ENCODE measurements at places on chromosomes 16 and 17. TPM values are rescaled to one million over a fixed set of nuclear protein-coding genes. Genes with fewer than 3 reads are reported as not detected.

Gene ABR
- total RNA-seq, result 58.5 TPM

Gene CACNG1
- total RNA-seq, result not detected

Gene GPR179
- 0.17 TPM for total RNA-seq

Gene OTOP3
- total RNA-seq, result not detected

Gene FNDC8
- not detected for total RNA-seq

Gene OR3A3
- total RNA-seq, result not detected

Gene PRRT2
- total RNA-seq, result 4.0 TPM

DNA sequence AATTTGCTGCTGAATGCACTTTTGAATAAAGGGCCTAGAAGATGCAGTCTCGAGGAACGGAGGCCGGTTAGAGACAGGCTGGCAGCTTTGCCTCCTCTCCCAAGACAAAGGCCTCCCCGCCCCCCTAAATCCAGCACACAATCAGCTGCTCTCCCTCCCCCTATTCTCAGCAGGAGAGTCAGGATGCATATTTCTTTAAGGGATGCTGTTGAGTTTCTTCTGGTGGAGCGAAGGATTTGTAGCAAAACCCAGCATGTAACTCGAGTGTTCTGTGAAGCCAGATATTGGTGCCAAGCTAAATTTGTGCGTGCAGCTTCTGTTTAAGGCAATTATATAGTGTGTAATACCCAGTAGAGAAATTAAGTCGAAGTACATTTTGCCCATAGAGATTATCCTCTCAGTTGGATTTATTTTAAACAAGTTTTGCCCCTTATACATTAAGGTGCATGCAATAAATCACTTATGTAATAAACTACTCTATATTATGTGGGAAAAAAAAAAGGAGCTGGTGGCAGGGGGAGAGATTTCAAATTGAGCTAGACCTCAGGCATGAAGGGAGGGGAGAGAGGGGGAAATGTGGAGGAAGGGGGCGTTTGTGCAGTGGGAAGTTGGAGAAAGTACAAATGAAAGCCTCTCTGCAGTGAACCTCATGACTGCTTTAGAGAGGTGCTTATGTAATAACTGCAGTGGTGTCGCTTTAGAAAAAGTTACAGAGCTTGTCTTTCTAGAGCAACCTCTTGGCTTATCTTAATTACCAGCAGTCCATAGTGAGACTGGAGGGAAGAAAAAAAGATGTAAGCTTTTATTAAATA lies 599.2 kb downstream of the MAF start:
- H3K27me3 ChIP-seq, result 0 out of 2 replicates have a peak, but pooled peaks cover 3% of the 10 kb centered on the region

DNA sequence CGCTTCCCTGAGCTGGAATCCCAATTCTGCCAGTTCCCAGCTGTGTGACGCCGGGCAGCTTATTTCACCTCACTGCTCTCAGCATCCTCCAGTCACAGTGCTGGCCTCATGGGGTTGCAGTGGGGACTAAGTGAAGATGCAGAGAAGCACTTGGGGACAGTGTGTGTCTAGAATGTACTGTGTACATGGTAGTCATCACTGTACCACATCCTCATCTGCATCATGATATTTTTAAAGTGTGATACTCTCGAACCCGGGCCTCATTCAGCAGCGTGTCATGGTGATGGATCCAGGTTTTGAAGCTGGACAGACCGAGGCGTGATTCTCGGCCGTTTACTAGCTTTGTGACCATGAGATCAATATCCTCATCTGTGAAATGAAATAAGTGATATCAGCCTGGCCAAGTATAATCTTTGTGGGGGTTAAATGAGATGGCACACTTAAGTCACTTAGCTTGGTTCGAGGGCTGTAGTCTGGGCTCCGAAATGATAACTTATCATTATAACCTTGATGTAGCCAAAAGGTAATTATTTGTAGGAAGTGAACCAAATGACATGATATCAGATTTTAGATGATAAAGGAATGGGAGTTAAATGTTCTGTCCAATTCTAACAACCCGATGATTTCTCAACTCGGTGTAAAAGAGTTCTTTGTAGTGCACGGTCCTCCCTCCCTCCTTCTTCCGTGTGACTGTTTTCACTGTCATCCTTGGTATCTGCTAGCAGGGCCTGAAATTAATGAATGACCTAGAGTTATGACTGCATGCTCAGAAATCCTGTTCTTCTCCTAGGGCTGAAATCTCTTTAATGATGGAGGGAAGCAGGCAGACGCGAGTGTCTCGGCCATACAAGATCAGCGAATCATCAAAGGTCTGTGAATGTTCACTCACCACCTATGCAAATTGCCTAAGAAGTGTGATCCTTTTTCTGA lies 2.0 kb downstream of the KLHL36 start:
- no peak overlapping the region for H3K4me3 ChIP-seq
- no peak overlapping the region for H3K27ac ChIP-seq

GRCh38 chr16:25124503-25124902 lies 13.0 kb downstream of the LCMT1 start:
- H3K27ac ChIP-seq, result no peak overlapping the region
- peaks cover 7% of the 10 kb centered on the region for H3K36me3 ChIP-seq
- no peaks in the 10 kb centered on the region for H3K27me3 ChIP-seq
- no peak overlapping the region for H3K4me3 ChIP-seq

DNA sequence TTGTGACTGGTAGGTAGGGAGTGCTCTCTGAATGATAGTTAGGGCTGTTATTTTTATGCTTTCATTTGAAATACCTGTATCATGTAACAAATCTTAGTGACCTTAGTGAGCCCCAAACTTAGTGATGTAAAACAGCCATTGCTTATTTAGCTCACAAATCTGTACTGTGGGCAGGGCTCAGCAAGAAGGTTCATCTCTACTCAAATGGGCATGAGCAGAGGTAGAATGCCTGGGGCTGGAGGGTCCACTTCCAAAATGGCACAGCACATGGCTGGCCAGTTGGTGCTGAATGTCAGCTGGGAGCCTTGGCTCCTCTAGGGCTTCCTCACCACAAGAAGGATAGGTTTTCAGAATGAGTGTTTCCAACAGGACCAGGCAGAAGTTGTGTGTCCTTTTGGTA lies 49.3 kb upstream of the FOXF1 start:
- H3K27ac ChIP-seq, result no peak overlapping the region
- no peak overlapping the region for H3K4me3 ChIP-seq
- DNase-seq, result no peak
- peaks cover 35% of the 10 kb centered on the region for H3K27me3 ChIP-seq
- H3K4me1 ChIP-seq, result no peaks in the 10 kb centered on the region
- no peaks in the 10 kb centered on the region for H3K36me3 ChIP-seq

DNA sequence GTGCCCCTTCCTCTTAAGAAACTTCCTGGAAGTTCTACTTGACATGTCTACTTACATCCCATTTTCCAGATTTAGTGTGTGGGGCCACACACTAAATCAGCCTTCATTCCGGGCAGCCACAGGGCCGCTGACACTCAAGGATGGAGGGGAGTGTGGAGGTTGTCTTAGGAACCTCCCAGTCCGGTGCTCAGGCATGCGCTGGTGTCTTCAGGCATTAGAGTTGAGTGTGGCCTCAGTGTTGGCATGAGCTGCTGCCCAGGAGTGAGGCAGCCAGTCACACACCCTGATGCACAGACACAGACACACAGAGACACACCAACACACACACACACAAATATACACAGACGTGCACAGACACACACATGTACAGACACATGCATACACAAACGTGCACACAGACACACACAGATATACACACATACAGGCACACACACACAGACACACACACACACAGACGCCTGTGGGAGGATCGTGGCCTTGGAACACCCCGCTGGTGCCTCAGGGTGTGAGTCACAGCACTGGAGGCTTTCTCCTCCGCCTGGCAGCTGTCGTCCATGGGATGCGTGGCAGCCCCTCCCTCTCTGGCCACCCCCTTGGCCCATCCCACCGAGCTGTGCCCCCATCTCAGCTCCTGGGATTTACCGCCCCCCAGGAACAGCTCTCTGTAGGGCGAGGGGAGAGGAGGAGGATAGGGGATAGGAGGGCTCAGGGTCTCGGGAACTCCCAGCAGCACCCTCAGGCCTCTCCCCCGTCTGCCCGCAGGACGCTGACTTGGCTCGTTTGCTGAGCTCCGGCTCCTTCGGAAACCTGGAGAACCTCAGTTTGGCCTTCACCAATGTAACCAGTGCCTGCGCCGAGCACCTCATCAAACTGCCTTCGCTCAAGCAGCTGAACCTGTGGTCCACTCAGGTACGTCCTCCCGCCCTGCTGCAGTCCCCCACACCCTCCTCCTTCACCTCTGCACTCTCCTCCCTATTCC lies 75.6 kb upstream of the PLCG2 start:
- H3K36me3 ChIP-seq, result peaks cover 10% of the 10 kb centered on the region
- H3K27ac ChIP-seq, result peak overlapping the region; percentile 1
- DNase-seq, result peak; percentile 26
- no peaks in the 10 kb centered on the region for H3K27me3 ChIP-seq
- peaks cover 65% of the 10 kb centered on the region for H3K4me1 ChIP-seq

DNA sequence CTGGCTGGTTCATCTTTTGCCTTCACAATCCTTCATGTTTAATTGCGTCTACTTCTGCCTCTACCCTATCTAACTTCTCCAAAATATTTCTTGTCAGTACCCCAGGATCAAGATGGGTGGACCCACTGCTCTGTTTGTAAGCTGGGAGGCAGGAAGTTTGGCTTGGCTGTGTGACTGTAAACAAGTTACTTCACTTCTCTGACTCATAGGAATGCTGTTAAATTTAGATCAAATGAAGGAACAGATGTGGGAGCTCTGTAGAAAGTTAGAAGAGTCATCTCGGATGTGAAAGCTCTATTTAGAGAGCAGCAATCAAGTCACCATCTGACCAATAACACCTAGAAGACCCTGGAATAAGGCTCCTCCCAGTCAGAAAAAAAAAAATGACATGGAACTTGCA lies 55.2 kb upstream of the MRTFB start:
- no peaks in the 10 kb centered on the region for H3K27me3 ChIP-seq
- no peak for DNase-seq
- H3K4me3 ChIP-seq, result no peak overlapping the region
- no peak overlapping the region for H3K27ac ChIP-seq
- no peaks in the 10 kb centered on the region for H3K36me3 ChIP-seq
- H3K4me1 ChIP-seq, result peaks cover 7% of the 10 kb centered on the region

- H3K27ac ChIP-seq, result no peak overlapping the region
- H3K4me3 ChIP-seq, result no peak overlapping the region
- DNase-seq, result no peak
These were observed 255.5 kb downstream of the PRKCA start for GRCh38 chr17:66557886-66558285.

- no peak overlapping the region for H3K27ac ChIP-seq
- no peak for DNase-seq
- no peaks in the 10 kb centered on the region for H3K27me3 ChIP-seq
- no peak overlapping the region for H3K4me3 ChIP-seq
These were observed 3.6 kb downstream of the GSE1 start for GRCh38 chr16:85616607-85617321.

GRCh38 chr17:76547183-76547641 lies 7.4 kb downstream of the PRCD start:
- no peak overlapping the region for H3K4me3 ChIP-seq
- no peak for DNase-seq
- no peaks in the 10 kb centered on the region for H3K36me3 ChIP-seq
- peaks cover 13% of the 10 kb centered on the region for H3K4me1 ChIP-seq

GRCh38 chr17:66538776-66539175 lies 236.4 kb downstream of the PRKCA start:
- no peak for DNase-seq
- peaks cover 9% of the 10 kb centered on the region for H3K4me1 ChIP-seq
- no peaks in the 10 kb centered on the region for H3K27me3 ChIP-seq
- H3K27ac ChIP-seq, result no peak overlapping the region

DNA sequence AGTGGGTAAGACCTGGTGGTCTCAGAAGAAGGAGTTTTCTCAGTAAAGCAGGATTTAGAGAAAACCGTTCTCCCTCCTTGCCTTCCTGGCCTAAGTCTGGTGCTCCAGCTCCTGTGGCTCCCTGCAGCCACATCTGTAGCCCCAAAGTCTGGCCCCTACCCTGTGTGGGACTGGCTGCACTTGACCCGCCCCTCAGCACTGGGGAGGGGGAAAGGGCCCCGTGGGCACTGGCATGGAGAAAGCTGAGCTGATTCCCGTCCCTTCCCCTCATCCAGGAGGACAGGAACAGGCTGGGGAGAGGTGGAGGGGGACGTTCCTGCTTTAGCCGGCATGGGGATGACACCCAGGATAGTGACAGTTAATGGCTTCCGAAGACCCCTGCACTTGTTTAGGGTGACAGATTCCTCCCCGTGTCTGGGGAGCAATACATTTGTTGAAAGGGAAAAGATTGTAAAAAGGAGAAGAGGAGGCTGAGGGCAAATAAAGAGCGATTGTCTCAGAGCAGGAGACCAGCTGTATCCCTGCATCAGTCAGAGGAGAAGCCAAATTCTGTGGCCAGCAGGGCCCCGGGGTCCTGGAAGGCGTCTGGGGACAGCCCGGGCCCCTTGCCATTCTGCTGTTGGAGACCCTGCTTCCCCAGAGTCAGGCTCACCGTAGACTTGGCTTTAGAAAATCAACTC lies 37.9 kb downstream of the GRIN2C start:
- no peak for DNase-seq
- no peaks in the 10 kb centered on the region for H3K36me3 ChIP-seq
- no peak overlapping the region for H3K4me3 ChIP-seq
- no peaks in the 10 kb centered on the region for H3K4me1 ChIP-seq
- no peaks in the 10 kb centered on the region for H3K27me3 ChIP-seq

DNA sequence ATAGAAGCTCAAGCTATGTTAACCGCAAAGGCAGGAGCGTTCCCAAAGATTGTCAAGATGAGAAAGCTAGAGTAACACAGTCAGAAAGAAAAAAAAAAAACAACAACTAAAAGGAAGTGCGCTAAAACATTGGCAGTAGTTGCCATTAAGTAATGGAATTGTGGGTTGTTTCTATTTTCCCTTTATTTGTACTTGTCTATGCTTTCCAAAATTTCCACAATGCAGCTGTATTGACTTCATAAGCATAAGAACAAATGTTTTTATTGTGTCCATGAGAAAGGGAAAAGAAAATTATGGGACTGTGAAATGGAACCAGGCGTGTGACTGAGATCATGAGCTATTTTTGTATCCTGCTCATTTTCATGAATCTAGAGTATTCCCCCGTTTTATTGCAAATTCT lies 153.4 kb downstream of the TMEM114 start:
- H3K27me3 ChIP-seq, result no peaks in the 10 kb centered on the region
- no peaks in the 10 kb centered on the region for H3K4me1 ChIP-seq
- no peak overlapping the region for H3K27ac ChIP-seq
- no peaks in the 10 kb centered on the region for H3K36me3 ChIP-seq
- no peak for DNase-seq

GRCh38 chr17:51133365-51133764 lies 12.7 kb upstream of the SPAG9 start:
- no peak overlapping the region for H3K4me3 ChIP-seq
- H3K4me1 ChIP-seq, result peaks cover 6% of the 10 kb centered on the region
- no peaks in the 10 kb centered on the region for H3K27me3 ChIP-seq
- DNase-seq, result no peak
- H3K36me3 ChIP-seq, result no peaks in the 10 kb centered on the region

Data from HCT116 (cell line).